ENCODE measurements at places on chromosomes 6 and 20. TPM values are rescaled to one million over a fixed set of nuclear protein-coding genes. Genes with fewer than 3 reads are reported as not detected.

DNA sequence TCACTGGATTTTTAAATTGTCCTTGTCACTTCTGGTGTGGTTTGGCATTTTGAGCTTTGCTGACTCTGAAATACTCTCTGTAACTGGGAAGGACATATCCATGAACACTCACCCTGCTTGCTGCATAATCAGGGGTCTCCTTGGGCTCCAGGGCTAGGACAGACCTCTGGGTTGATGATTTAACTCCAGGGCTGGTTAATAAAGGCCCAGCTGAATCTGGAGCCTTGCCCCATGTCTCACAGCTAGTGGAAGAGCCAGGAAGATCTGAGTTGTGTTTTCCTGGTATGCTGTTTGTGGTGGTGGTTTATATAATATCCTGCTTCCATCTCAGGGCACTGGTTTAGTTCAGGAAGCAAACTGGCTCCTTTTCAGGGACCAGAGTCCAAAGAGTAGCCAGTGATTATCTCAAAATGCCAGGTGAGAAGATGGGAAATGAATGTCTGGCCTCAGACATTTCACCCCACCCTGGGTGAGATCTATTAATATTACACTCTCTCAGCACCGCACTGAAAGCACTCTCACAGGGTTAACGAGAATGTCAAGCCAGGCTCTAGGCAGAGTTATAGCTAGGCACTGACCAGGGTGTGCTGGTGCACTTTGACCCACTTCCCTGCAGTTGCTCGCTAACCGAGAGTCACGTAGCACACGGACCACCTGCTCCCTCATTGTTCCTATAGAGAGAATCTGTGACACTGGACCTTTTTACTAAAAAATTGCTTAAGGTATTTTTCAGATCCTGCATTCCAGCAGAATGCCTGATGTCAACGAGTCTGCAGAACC is 90.1 kb upstream of the SLC22A16 start:
- no peak for DNase-seq

- peak; percentile 30 for DNase-seq
These were observed 984 bp downstream of the TNFRSF21 start for GRCh38 chr6:47308552-47309290.

DNA sequence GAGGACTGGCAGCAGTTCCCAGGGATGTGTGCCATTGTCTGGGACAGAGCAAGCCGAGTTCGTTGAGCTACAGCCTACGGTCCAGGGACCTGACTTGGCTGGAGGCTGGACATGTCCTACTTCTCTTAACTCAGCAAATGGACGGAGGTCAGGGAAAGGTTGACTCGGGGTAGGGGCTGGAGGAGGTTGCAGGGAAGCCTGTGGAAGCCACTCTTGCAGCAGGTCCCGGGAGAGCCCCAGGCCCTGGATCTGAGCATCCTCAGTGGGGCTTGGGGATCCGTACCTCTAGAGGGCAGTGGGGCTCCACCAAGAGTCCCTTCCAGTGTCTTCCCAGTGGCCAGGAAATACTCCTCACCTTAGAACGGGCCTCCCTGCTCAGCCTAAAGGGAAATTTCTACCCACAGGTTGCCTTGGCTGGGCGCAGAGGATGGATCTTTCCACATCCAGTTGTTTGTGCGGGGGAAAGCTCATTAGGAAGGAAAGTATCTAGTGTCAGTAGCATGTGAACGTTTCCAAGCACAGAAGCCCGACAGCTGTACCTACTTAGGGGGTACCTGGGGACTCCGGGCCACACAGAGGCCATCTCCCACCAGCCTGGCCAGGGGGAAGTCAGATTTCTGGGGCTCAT is 170.2 kb downstream of the NFATC2 start:
- peak; percentile 79 for DNase-seq

DNA sequence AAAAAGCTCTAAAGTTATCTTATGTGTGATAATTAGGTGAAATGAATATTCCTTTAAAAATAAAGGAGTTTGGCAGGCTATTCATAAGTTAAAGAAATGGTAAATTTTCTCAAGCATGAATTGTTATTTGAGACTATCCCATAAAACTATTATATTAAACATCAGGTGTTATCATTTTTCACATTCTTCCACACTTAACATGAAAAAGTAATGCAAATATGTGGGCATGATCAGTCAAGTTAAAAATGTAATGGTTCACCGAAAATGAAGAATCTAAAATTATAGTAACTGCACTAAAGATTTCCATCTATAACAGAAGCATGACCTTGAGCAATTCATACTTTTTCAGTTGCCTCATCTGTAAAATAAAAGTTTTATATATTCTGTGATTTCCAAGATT is 110.8 kb downstream of the KHDRBS2 start:
- no peak for DNase-seq

DNA sequence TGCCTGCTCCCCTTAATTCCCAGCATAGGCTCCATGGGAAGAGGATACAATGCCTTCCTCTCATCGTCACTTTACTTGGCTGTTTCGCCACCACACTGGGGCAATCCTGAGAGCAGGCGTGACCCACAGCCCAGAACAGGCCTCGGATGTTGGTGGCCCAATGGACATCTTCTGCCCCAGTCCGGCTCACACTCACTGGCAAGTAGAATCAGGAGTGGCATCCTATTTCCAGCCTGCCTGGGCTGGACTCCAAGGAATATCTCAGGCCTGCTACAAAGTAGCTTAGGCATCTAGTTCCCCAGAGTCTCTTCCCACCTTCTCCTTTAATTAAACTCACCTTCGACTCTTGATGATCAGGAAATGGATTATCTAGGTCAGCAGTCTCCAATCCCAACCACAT is 110.5 kb downstream of the LRFN2 start:
- no peak for DNase-seq

The C20orf202 gene
- not detected for total RNA-seq

The ARMH2 gene
- total RNA-seq: not detected
